DMS153 (cell line): ENCODE measurements at places on chromosomes 5 and 9.

DNA sequence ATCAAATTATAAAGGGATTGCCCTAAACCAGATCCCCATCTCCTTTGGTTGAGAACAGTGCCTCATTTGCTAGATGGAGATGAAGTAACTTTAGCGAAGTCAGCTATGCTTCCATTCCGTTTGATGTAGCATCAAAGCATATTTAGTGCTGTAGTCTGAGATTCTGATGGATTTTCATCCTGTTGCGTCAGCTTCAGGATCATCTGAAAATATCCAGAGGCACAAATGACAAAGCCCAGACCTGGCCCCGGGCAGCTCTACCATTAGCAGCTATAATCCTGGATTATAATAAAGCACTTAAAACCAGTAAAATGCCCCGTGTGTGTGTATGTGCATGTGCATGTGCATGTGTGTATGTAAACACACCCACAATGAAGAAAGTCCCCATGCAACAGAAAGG lies 44.7 kb downstream of the ERAP1 start:
- no peak for DNase-seq

- DNase-seq: no peak
Measured at GRCh38 chr5:133454442-133454841, 157.9 kb downstream of the FSTL4 start.

DNA sequence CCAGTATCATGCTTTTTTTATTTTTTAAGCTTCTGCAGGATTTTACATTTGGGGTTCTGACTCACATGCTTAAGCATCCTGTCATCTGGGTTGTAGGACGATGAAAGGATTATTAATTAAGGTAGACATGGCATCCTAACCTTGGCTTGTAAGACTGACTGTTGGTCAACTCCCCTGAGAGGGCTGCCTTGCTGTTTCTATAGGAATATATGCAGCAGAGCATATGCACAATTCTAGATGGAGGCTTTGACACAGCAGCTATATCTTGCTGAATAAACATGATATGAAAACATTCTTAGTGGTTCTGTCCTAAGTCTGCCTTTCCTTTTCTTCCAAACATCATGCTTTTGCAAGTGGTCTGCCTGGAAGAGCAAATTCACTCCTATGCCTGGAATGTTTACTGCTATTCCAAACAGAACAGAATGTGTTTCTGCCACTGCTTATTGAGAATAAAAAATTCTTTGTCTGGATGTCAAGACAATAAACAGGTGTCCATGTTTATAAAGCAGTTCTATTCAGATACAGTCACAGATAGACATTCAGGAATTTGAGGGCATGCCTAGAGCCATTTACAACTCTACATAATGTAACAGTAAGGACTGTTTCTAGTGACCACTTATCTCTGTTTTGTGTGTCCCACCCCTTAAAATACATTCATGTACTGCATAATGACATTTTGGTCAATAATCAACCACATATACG lies 166.2 kb upstream of the PPP2R2B start:
- no peak for DNase-seq

GRCh38 chr9:115327436-115328122 lies 209.6 kb upstream of the TNC start:
- DNase-seq: no peak

- no peak for DNase-seq
Measured at GRCh38 chr5:23332650-23333251, 174.7 kb upstream of the PRDM9 start.

GRCh38 chr5:57302643-57303042 lies 128.8 kb downstream of the GPBP1 start:
- DNase-seq: no peak

GRCh38 chr5:147819261-147819770 lies 12.2 kb downstream of the SPINK1 start:
- no peak for DNase-seq
